ENCODE measurements at places on chromosomes 13 and 19.
A peak's percentile ranks its signal among the peaks of the same experiment; 100 is the strongest.

DNA sequence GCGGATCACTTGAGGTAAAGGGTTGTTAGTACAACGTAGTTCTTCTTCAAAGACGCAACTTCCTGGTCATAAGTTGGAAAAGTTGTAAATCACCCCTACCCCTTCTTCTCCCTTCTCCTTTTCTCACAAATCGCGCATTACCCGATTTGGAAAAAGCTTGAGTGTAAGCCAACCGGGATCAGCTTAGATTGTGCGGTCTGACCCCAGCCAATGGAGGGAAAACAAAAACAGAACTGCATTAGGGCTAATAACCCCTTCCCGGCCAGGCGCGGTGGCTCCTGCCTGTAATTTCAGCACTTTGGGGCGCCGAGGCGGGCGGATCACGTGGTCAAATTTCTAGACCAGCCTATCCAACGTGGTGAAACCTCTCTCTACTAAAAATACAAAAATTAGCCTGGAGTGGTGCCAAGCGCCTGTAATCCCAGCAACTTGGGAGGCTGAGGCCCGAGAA is 806 bp downstream of the ZNF90 start:
- no peak for DNase-seq

GRCh38 chr19:3146677-3147100 is 10.9 kb downstream of the GNA15 start:
- peak; percentile 57 for DNase-seq

- DNase-seq = no peak
Measured at GRCh38 chr19:6667114-6667627, 2.8 kb downstream of the TNFSF14 start.

DNA sequence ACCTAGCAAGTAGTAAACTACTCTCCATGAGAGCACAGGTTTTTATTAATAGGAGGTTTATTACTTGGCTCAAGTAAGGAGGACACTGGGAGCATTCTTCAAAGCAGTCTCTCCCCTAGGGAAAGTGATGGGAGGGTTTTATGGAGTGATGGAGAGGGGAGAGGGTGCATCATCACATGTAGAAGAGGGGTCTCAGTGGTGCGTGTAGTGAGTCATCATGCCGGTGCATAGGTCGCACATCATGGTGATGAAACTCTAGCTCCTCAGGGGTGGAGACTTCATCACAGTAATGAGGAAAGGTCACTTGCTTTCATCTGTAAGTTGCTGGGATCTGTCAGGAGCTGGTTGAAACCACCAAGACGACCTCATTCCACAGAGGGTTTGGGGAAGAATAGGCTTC is 210.8 kb upstream of the UBL3 start:
- no peak for DNase-seq

GRCh38 chr13:32191452-32191998 is 123.6 kb downstream of the ZAR1L start:
- no peak for DNase-seq

- DNase-seq = no peak
Measured at GRCh38 chr13:64640002-64640401, 2590.1 kb downstream of the PCDH9 start.

DNA sequence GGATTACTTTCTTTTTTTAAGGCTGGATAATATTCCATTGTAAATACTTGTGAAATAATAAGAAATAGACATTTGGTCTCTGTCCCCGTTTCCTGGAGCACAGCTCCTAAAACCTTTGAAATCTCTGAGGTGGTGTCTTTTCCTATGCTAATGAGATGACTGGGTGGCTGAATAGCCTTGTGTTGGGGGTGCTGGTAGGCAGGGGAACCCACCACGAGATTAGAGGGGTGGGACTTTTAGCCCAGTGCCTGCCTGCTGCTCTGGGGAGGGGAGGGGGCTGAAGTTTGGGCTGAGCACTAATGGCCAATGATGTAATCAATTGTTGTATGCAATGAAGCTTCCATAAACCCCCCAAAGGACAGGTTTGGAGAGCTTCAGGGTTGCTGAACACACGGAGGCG is 175.7 kb downstream of the FGF9 start:
- no peak for DNase-seq

- no peak for DNase-seq
Measured at GRCh38 chr19:7442423-7442822, 46.4 kb downstream of the PEX11G start.

DNA sequence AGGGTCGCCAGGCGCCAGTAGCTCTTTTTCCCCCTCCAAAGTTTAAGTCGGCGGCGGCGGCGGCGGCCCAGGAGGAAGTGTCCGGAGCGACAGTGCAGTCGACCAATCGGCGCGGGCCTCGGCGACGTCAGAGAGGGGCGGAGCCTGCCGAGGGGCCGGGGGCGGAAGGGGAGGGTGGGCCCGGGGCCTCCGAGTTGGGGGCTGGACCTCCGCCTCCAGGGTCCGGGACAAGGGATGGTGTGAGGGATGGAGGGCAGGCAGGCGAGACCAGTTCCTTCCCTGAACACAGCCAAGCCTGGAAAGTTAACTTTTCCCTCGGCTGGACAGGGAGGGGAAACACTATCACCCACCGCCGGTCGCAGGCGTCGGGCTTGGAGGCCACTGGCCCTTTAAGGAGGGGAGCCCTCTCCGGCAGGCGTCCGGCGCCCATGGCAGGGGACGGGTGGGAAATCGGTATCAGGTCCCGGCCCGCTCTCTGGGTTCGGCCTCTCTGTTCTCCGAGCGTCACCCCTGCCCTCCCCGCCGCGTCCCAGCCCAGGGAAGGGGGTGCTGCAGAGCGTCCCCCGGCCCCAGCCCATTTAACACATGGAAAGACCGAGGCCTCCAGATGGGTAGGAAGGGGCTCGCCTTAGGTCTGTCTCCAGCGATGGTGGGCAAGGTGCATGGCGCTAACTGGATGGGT is at the start of gene PRKD2:
TSS of gene PRKD2 (minus strand) at position 81 of the 682 bp plus-strand sequence. CDS start 744 bp downstream, outside the sequence.
- DNase-seq = peak; percentile 93

DNA sequence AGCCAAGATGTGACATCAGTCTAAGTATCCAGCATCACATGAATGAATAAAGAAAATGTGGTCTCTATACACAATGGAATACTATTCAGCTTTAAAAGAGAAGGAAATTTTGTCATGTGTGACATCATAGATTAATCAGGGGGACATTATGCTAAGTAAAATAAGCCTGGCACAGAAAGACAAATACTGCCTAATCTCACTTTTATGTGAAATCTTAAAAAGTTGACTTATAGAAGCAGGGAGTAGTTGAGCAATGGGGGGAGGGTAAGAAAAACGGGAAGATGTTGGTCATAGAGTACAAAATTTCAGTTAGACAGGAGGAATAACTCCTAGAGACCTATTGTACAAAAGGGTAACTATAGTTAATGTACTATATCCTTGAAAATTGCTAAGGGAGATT is 10.4 kb upstream of the LCP1 start:
- DNase-seq = no peak

DNA sequence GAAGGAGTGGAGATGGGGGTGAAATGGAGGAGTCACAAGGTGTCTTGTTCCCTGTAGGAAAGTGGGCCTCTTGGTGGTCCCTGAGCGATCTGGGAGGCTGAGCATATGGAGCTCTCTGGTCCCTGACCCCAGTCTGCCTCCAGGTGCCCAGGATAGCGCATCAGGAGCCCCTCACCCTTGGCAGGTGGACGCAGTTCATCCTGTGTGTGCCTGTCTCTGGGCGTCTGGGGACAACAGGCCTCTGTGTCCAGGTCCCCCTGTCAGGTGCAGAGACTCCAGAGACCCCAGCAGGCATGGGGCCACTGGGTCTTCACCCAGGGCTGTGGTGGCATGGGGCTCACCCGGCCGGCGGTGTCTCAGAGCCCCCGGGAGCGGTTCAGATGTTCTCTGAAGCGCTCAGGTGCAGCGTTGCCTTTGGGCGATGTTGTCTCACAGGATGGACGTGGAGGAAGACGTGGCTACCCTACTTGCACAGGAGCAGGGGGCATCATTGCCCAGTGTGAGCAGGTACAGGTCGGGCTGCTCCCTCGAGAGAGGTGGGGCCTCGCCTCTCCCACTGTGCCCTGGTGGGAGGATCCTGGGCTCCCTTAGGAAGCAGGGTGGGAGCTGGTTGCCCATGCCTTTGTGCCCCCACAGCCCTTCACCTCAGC is 58.1 kb upstream of the TPM4 start:
- DNase-seq = no peak

- DNase-seq = no peak
Measured at GRCh38 chr19:19463348-19464117, 51.8 kb downstream of the TSSK6 start.

- DNase-seq = no peak
Measured at GRCh38 chr13:77555246-77555645, 19.7 kb downstream of the SCEL start.

GRCh38 chr13:33927315-33927714 is 109.4 kb downstream of the RFC3 start:
- DNase-seq = no peak

- DNase-seq = no peak
Measured at GRCh38 chr13:70385852-70386251, 277.6 kb upstream of the KLHL1 start.

DNA sequence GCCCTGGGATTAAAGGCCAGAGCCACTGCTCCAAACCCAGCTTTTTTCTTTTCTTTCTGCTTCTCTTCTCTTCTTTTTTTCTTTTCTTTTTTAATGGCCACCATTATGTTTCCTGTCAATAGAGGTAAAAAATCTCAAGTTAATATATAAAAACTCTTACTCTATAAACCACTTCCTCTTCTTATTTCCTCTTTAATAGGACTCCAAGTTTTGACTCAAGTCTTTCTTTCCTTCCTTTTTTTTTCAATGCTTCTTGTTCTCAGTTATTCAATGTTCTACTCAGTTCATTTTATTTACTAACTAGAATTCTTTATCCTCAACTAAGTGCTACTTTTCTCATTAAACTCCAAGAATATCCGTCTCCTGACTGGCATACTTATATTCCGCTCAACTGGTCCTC is 27.1 kb upstream of the MYCBP2 start:
- DNase-seq = no peak

GRCh38 chr13:33340631-33341030 is 55.1 kb upstream of the STARD13 start:
- no peak for DNase-seq

- no peak for DNase-seq
Measured at GRCh38 chr13:112761701-112762689, 72.2 kb downstream of the ATP11A start.

- DNase-seq = no peak
Measured at GRCh38 chr19:46907880-46908279, 47.1 kb downstream of the ARHGAP35 start.

- no peak for DNase-seq
Measured at GRCh38 chr13:41554180-41554579, 96.8 kb downstream of the RGCC start.

DNA sequence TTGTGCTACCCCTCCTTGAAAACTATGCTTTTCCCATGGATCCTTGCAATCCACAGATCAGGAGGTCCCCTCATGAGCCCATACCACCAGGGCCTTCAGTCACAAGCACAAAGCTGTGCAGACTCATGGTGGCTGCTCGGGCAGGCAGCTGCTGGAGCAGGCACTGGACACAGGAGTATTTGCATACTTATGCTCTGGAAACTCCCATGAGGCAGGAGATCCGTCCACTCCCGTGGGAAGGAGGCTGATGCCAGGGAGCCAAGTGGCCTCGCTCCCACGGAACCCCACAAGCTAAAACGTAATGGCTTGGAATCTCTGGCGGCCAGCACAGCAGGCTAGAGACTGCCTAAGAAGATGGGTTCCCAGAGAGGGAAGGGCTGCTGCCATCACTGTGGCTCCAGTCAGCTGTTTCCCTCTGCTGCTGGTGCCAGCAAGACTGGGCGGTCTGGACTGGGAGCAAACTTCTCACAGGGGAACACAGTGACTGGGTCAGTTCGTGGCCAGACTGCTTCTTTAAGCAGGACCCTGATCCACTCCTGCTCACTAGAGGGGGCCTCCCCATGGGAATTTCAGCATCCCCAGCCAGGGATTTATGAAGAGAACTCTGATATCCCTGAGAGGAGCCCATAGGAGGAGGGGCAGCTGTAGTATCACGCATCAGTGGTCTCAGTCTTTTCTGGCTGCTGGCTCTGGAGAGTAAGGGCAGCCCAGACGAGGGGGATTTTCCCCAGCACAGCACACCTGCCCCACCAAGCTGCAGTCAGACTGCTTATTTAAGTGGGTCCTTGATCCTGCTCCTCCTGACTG is 370.3 kb upstream of the ATXN8OS start:
- DNase-seq = no peak

DNA sequence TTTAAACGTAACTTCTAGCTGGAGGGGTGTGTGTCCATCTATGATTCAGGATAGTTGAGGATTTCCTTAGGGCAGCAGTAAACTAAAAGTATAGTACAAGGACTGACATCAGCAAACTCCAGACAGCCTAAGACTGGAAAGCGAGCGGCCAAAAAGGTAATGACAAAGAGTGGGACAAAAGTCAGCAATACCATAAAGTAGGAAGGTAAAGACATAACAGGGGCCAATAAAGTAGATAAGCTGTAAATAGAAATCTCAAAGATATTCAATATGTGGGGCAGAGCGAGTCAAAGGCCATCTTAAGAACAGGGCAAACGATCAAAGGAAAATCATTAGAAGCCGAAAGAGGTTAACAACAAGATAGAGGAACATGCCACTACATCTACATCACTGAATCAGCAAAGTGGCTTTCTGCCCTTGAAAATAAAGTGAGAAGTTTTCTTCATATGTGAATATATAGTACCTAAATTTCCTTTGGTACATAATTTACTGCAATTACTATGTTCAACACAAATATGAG is 167.2 kb downstream of the DIAPH3 start:
- no peak for DNase-seq

GRCh38 chr19:58474997-58475713 is 997 bp upstream of the ZNF446 start:
- no peak for DNase-seq

DNA sequence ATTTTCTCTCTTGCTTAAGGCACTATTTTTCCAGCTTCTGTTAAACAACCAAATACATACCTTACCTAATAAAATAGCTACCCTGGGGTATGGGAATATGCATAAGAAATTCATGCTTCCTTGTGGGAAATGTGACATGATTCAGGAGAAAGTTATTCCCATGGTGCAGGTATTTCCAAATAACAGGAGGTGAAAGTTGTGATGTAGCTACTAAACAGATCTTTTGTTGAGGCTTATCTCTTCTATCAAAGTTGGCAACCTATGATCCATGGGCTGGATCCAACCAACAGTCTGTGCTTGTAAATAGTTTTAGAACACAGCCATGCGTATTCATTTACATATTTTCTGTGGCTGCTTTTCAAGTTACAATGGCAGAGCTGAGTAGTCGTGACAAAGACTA is 177.8 kb upstream of the NBEA start:
- DNase-seq = no peak

GRCh38 chr13:65600702-65601101 is 1629.4 kb downstream of the PCDH9 start:
- no peak for DNase-seq

All from natural killer cell (primary cell).